ENCODE measurements at places on chromosomes 3 and 15.

DNA sequence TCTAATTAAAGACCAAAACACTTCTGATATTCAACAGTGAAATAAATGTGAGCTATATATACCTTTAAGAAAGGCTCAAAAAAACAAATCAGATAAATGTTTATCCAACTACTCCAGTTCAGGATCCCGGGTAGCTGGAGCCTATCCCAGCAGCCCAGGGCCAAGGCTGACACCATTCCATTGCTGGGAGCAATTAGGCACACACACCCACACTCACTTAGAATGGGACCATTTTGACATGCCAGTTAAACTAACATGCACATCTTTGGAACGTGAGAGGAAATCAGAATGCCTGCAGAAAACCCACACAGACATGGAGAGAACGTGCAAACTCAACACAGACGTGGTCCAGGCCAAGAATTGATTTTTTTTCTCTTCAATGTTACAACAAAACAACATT is 30.0 kb upstream of the PLSCR4 start:
- DNase-seq = peak; percentile 63

GRCh38 chr3:169327546-169328356 is 335.8 kb downstream of the MECOM start:
- DNase-seq = no peak

GRCh38 chr3:57393977-57394376 is 101.5 kb upstream of the ASB14 start:
- no peak for DNase-seq

- no peak for DNase-seq
These were observed 393 bp upstream of the CPNE9 start for GRCh38 chr3:9703240-9703639.
